ENCODE measurements at places on chromosomes 4 and X. TPM values are rescaled to one million over a fixed set of nuclear protein-coding genes. Genes with fewer than 3 reads are reported as not detected.

DNA sequence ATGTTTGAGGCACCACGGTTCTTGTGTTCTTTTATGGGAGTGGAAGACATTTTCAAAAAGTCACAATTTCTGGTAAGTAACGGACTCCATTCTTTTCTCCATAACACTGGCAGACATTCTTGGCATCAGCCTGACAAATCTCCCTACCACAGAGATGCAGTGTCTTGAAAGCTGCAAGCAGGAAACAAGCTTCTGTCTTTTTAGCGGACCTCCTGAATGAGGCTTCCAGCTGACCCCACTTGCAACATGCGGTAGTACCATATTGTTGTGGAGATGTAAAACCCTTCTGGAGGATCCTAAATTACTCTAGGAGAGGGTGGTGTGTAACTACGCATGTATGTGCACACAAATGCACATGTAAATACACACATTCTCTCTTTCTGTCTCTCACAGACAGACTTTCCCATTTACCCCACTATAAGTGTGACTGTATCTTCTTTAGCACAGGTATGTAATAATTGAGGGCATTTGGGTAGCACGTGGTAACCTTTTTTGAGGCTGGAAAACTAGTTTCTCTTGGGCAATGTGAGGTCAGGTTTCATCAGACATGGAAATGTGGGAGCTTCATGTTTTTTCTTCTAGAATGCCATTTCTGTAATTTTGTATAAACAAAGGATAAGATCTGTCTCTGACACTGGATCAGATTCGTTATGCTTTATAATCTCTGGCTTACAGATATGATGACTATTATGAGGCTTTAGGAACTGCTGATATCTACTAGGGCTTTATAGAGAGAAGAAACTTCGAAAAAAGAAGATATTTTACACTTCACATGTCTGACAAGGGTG lies 130.1 kb downstream of the MGST2 start:
- no peak for DNase-seq

Gene CSAG3
- total RNA-seq, result not detected

Gene OTUD6A
- total RNA-seq, result not detected

Gene TMPRSS11B
- not detected for total RNA-seq

DNA sequence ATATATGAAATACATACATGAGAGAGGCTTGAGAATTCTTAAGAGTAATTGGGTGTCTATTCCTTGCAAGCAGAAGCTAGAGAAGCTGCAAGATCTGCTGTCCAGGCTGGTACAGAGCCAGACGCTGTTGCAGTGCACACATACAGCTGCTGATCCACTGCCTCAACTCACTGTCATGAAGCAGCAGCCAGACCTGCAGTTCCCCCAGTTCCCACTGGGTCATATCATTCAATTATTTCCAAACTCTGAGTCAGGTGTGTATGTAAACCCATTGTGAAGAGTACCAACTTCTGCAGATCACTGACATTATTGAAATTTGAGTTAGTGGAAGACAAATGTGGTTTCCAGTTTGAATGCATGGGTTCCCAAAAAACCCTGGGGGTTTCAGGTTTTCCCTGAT lies 1212.8 kb upstream of the ADGRL3 start:
- DNase-seq, result no peak

GRCh38 chr4:143374771-143375170 lies 38.1 kb downstream of the GAB1 start:
- no peak for DNase-seq

Gene SRPK3
- not detected for total RNA-seq

Gene FAM236C
- total RNA-seq, result not detected

Gene CD99L2
- 19.6 TPM for total RNA-seq

- no peak for DNase-seq
Measured at GRCh38 chrX:130097507-130098209, 12.6 kb downstream of the ELF4 start.

GRCh38 chr4:3472411-3473141 lies 9.5 kb downstream of the DOK7 start:
- no peak for DNase-seq

DNA sequence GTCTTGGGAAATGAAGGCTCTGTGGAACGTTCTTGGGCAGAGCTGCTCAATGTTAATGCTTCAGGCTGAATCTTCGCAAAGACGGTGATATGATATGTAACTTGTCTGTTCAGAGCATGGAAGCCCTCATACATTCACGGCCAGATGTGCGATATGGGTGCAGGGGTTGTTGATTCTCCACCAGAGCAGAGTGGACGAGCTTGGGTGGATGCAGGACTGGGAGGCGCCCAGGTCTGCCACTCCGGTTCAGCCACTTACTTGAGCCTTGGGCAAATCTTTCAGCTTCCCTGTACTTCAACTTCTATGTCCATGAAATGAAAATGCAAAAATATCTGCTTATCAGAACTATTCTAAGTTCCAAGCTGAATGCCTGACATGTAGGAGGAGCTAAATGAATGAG lies 47.4 kb upstream of the MND1 start:
- no peak for DNase-seq

DNA sequence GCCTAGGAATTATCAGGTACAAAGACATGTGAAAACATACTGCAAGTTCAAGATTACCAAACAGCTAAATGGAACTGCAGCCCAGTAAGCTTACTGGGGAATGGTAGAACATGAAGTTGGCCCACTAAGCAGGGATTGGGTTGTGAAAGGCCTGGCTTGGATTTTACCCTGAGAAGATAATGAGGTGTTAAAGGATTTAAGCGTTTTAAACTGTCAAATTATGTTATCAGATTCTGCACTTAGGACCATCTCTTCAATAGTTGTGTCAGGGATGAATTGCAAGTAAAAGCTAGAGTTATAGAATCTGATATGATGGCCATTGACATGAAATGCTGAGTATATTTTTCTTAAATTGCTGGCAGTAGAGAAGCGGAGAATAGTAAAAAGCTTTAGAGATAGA lies 225.7 kb downstream of the GRID2 start:
- DNase-seq, result no peak

DNA sequence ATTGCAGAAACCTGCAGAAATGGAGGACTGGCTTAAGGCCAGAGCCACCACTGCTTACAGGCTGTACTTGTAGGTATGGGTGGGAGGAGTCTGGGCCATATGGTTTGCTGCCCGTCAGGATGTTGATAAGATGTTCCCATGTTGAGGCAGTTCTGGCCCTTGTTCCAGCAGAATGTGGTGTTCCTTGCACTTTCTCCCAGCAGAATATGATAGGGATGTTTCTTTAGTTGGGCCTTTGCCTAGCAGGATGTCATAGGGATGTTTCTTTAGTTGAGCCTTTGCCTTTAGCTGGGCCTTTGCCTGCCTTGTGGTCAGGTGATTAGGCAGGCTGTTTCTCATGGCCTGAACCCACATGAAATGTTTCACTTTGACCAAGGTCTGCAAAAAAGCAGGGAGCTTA lies 139.1 kb upstream of the PAQR3 start:
- DNase-seq, result no peak

DNA sequence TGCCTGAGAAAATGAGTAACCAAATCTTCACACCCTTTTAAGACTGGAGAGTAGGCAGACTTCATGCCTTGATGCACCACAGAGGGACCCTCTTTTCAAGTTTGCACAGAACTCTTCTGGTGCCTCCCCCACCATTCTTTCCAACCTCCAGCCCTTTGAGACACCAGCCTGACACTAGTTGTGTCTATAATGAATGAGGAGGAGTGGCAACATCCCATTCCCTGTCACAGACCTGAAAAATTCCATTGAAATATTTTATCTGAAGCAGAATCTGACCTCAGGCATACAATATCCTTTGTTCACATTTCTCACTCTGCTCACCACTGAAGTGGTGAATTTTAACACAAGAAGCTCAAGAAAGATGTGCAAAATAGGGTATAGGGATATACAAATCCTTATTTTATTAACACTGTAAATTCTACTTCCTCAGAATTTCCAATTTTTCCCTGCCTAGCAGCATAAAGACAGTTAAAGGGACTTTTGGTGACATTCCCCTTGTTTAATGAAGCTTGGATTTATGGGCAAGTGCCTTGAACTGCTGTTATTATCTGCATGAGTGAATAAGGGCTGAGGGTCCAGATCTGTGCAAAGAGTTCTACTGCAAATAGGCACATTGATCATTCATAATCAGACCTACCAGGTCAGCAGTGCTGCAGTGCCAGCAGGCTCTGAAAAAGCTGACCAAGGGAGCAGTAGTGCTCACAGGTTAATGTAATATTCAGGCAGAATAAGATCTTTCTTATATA lies 149.9 kb upstream of the PAQR3 start:
- no peak for DNase-seq

Gene CYLC1
- not detected for total RNA-seq

Gene SLC30A9
- 35.1 TPM for total RNA-seq

DNA sequence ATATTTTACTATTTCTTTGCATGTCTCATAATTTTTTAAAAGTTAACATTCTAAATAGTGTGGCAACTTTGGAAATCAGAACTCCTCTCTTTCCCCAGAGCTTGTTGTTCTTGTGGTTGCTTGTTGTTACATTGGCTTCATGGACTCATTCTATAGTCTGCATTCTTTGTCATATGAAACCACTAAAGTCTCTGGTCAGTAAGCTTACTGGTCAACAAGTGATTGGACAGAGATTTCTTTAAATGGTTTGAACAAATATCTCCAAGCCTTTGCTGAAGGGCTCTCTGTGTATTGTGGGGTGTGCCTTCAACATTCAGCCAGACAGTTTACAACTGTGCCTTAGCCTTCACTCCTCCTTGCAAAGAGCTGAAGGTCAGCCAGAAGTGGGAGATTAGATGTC lies 147.2 kb downstream of the OPHN1 start:
- DNase-seq, result no peak

- no peak for DNase-seq
Measured at GRCh38 chr4:140297221-140297570, 76.2 kb upstream of the SCOC start.

- no peak for DNase-seq
Measured at GRCh38 chrX:34426334-34426733, 230.8 kb downstream of the TMEM47 start.

GRCh38 chrX:144946666-144947065 lies 300.6 kb upstream of the SPANXN1 start:
- no peak for DNase-seq

Gene F8A2
- total RNA-seq, result not detected

Gene TSPAN7
- total RNA-seq, result not detected

GRCh38 chrX:70878902-70879301 lies 29.6 kb downstream of the TEX11 start:
- no peak for DNase-seq

GRCh38 chr4:176467001-176467400 lies 147.2 kb downstream of the SPCS3 start:
- no peak for DNase-seq

- DNase-seq, result no peak
Measured at GRCh38 chr4:163755013-163755412, 260.5 kb downstream of the TMA16 start.

Gene PPEF1
- not detected for total RNA-seq

GRCh38 chr4:70994387-70995099 lies 1.1 kb downstream of the DCK start:
- no peak for DNase-seq

- no peak for DNase-seq
Measured at GRCh38 chr4:13872155-13872554, 244.6 kb upstream of the BOD1L1 start.

- no peak for DNase-seq
Measured at GRCh38 chr4:180512801-180513475, 1730.3 kb upstream of the TENM3 start.

GRCh38 chr4:138788267-138788790 lies 227.3 kb upstream of the NOCT start:
- DNase-seq, result no peak

DNA sequence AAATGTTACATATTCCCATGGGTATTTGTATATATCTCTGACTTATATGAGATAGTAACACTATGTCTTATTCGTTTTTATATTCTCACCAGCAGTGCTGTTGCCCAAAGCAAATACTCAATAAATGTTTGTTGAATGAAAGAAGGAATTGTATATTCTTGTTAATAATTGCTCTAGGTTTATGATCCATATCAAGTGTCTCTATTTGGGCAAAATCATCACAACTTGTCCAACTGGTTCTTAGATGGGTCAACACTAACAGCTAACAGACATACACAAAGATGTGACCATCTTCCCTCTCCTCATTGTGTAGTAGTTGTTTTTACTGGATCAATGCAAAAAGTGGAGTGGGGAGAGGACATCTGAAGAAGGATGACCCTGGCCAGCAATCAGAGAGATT lies 6.6 kb upstream of the APLN start:
- DNase-seq, result no peak

Gene GUCY1B1
- total RNA-seq, result not detected

DNA sequence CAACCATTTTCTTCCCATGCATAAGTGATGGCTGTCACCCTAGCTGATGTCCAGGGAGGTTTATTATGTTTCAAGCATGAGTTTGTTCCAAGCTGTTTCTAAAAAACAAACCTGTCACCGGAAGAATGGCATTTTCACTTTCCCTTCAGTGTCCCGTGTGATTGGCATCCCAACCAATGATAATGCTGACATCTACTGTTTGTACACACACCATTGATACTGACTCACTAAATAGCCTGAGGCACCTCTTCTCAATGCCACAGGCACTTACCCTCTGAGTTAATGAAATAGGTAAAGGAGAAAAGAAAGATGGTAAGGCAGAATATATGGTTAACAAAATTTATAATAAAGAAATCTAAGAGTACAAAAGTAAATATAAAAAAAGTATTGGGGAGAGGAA lies 23.1 kb upstream of the VCX2 start:
- no peak for DNase-seq

Gene WAS
- total RNA-seq, result 146 TPM

- no peak for DNase-seq
Measured at GRCh38 chr4:20367446-20367845, 115.7 kb downstream of the SLIT2 start.

GRCh38 chr4:123976285-123976684 lies 579.7 kb downstream of the SPRY1 start:
- DNase-seq, result no peak

Gene APLN
- total RNA-seq, result 2.4 TPM

Gene FRMPD4
- total RNA-seq, result not detected

DNA sequence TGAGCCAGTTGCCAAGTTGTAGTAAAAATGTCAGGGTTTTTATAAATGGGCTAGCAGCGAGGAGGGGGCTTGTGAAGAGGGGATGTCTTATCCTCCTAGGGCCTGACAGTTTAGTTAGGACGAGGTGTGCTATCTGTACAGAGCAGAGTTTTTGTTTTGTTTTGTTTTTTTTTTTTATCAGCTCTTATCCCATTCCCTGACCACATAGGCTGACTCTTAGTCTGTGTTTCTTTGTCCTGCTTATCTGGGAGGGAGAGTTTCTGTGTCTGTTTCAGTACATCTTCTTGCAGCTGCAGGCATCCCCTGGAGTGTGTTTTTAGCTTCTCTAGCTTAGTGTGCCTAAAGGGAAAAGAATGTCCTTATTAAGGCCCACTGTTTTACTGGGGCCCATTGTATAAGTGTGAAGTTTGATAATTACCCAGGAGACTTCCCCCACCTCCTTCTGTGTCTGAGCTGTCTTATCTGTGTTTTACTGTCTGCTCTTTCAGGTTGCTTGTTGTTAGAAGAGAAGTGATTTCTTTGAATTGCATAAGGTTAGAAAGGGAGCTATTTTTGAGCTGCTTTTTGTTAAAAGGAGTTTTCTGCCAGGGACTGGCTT lies 32.0 kb downstream of the PAGE2 start:
- no peak for DNase-seq

DNA sequence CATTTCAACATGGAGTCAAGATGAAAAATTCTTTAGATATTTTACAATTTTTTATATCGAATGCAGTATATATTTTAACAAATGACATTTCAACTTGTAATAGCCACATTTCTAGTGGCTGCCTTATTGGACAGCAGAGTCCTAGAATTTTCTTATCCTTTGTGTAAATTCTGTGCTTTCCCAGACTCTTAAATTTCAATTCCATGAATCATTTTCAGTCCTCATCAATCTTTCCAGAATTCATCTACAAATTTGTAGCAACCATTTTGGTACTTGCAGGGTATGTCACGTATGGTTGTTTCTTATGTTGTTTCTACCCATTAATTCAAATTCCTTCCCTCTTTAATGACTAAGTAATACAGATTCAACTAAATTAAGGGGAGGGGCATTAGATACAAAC lies 2.7 kb downstream of the PAICS start:
- no peak for DNase-seq

Data from activated naive CD8-positive, alpha-beta T cell treated with anti-CD3 and anti-CD28 coated beads, Interleukin-2, amount 10 ng/mL, durations not matched to agents 7 days and 5 days (primary cell).